Cardiac muscle cell (in vitro differentiated cells and primary cell): ENCODE measurements at places on chromosomes 7 and 10.

DNA sequence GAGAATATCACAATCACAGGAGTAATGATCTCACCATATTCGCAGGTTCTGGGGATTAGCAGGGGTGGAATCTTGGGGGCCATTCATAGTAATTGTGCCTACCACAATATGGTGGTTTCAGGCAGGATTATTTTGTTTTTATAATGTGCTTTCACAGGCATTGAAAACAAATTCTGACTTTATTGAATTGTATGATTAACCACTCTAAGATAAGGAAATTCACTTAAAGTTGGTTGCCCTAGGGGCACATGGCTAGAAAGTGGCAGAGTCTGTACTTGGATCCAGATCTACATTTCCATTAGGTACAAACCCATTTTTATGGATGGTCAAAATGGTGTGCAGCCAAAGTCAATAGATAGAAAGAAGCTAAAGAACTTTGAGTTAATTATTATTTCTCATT is 1.7 kb downstream of the CROT start:
- no peak overlapping the region for H3K4me3 ChIP-seq
- peaks cover 5% of the 10 kb centered on the region for H3K4me1 ChIP-seq
- no peaks in the 10 kb centered on the region for H3K27me3 ChIP-seq
- no peak overlapping the region for H3K27ac ChIP-seq
- DNase-seq = no peak

DNA sequence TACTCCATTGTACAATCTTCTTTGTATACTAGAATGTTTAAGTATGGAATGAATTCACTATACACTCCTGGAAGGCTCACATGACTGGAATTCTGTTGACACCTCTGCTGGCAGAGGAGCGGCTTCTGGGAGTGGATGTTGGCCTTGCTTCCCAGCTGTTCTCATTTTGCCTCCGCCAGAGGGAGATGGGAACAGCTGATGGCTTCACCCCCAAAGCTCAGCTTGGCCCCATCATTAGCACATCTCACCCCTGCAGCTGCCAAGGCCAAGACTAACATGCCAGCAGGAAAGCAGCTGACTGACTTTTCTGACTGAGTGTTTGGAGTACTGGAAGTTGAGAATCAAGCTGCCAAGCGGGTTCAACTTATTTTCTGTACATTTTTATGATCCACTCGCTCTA is 15.1 kb downstream of the ADAM12 start:
- H3K4me3 ChIP-seq = no peak overlapping the region
- H3K27me3 ChIP-seq = no peaks in the 10 kb centered on the region
- no peaks in the 10 kb centered on the region for H3K4me1 ChIP-seq

DNA sequence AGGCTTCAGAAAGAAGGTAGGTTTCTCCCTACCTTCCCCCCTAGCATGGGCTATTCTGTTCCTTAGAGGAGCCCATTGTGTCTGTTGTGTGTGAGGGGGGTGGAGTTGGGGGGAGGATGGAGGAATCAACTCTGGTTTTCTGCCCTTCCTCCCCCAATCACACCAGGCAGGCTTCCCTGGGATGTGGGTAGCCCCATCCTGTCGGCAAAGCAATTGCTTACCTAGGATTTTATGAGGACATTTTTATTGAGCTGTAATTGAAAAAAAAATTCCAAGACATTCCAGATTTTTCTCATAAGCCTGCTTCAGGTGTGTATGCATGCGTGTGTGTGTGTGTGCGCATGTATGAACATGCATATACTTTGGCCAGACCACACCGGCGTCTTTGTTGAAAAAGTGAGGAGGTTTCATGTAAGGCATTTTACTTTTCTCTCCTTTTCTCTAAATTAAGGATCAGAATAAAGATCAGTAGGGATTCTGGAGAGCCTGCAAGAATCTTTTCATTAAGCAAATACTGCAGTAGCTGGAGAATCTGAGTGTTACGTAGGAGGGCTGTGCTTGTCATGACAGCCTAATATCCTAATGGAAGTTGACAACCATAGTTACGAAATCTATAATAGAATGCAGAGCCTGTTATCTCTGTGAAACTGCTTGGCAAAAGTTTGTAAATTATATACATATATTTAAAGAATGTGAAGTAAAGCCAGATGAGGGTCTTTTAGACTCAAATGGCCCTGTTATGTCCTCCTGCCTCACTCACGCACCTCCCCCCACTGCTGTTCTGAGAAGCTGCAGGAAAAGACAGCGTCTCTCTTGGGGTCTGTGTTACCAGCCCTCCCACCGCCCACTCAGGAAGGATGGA is 27.3 kb upstream of the SAMD8 start:
- no peak overlapping the region for H3K27ac ChIP-seq
- peaks cover 7% of the 10 kb centered on the region for H3K4me1 ChIP-seq
- H3K4me3 ChIP-seq = no peak overlapping the region

DNA sequence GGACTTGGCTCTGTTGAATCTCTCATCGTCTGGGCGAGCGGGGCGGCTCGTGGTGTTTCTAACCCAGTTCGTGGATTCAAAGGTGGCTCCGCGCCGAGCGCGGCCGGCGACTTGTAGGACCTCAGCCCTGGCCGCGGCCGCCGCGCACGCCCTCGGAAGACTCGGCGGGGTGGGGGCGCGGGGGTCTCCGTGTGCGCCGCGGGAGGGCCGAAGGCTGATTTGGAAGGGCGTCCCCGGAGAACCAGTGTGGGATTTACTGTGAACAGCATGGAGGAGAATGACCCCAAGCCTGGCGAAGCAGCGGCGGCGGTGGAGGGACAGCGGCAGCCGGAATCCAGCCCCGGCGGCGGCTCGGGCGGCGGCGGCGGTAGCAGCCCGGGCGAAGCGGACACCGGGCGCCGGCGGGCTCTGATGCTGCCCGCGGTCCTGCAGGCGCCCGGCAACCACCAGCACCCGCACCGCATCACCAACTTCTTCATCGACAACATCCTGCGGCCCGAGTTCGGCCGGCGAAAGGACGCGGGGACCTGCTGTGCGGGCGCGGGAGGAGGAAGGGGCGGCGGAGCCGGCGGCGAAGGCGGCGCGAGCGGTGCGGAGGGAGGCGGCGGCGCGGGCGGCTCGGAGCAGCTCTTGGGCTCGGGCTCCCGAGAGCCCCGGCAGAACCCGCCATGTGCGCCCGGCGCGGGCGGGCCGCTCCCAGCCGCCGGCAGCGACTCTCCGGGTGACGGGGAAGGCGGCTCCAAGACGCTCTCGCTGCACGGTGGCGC is at the start of gene EN2:
Gene EN2 (plus strand): TSS at position 19 of the 767 bp plus-strand sequence. CDS start 249 bp downstream, at position 268.
- DNase-seq = peak; percentile 30
- peaks cover 97% of the 10 kb centered on the region for H3K27me3 ChIP-seq
- H3K4me3 ChIP-seq = peak within 1 kb of the TSS; percentile 50

DNA sequence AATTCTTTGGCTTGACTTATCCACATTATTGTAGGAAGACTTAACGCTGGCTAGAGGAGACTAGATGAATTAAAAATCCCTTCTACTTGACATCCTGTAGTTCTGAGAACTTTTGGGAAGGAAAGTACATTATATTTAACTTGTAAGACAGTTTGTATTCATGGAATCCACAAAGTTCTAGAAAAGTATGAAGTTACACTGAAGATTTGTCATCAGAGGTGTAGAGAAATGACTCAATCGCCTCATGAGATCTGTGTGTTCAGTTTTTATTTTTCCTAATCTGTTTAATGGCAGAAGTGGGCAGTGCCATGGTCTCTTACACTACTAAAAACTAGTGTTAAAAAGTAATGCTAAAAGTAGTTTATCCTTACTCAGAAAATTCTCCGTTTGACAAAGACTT is 89.1 kb upstream of the SMIM30 start:
- no peak for DNase-seq
- H3K4me3 ChIP-seq = no peak overlapping the region
- H3K36me3 ChIP-seq = no peaks in the 10 kb centered on the region
- no peaks in the 10 kb centered on the region for H3K4me1 ChIP-seq
- H3K27ac ChIP-seq = no peak overlapping the region
- no peaks in the 10 kb centered on the region for H3K27me3 ChIP-seq

GRCh38 chr10:72379062-72379461 is 24.3 kb upstream of the DNAJB12 start:
- no peaks in the 10 kb centered on the region for H3K36me3 ChIP-seq
- no peaks in the 10 kb centered on the region for H3K4me1 ChIP-seq
- no peaks in the 10 kb centered on the region for H3K27me3 ChIP-seq
- no peak overlapping the region for H3K27ac ChIP-seq
- DNase-seq = no peak
- H3K4me3 ChIP-seq = no peak overlapping the region

GRCh38 chr10:73889014-73889413 is 14.7 kb upstream of the CAMK2G start:
- H3K27ac ChIP-seq = no peak overlapping the region
- DNase-seq = peak; percentile 40
- no peaks in the 10 kb centered on the region for H3K27me3 ChIP-seq
- no peaks in the 10 kb centered on the region for H3K36me3 ChIP-seq
- no peak overlapping the region for H3K4me3 ChIP-seq
- peaks cover 18% of the 10 kb centered on the region for H3K4me1 ChIP-seq

DNA sequence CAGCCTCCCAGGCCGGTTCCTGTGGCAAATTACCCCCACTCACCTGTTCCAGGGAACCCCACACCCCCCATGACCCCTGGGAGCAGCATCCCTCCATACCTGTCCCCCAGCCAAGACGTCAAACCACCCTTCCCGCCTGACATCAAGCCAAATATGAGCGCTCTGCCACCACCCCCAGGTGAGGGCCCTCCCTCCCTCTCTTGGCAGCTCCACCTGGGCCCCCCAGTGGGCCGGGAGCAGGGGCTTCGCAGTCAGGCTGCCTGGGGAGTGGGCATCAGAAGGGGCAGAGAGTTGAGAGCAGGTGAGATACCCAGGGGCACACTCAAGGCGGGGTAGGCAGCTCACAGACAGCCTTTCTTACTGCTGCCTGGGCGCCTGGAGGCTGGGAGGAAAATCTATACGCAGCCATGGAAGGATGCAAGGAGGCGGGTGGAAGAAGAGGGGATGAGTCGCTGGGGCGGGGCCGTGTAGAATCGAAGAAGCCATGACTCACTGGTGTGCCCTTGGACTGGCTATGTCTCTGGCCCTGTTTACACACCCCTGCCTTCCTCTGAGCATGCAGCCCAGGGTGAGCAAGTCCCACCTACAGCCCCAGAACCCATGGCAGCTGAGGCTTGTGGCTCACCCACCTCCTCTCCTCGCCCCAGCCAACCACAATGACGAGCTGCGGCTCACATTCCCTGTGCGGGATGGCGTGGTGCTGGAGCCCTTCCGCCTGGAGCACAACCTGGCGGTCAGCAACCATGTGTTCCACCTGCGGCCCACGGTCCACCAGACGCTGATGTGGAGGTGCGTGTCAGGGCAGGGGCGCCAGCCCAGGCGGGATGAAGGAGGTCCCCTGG is 48.6 kb upstream of the PPIF start:
- H3K36me3 ChIP-seq = peaks cover 76% of the 10 kb centered on the region
- no peak overlapping the region for H3K4me3 ChIP-seq
- peak; percentile 80 for DNase-seq

DNA sequence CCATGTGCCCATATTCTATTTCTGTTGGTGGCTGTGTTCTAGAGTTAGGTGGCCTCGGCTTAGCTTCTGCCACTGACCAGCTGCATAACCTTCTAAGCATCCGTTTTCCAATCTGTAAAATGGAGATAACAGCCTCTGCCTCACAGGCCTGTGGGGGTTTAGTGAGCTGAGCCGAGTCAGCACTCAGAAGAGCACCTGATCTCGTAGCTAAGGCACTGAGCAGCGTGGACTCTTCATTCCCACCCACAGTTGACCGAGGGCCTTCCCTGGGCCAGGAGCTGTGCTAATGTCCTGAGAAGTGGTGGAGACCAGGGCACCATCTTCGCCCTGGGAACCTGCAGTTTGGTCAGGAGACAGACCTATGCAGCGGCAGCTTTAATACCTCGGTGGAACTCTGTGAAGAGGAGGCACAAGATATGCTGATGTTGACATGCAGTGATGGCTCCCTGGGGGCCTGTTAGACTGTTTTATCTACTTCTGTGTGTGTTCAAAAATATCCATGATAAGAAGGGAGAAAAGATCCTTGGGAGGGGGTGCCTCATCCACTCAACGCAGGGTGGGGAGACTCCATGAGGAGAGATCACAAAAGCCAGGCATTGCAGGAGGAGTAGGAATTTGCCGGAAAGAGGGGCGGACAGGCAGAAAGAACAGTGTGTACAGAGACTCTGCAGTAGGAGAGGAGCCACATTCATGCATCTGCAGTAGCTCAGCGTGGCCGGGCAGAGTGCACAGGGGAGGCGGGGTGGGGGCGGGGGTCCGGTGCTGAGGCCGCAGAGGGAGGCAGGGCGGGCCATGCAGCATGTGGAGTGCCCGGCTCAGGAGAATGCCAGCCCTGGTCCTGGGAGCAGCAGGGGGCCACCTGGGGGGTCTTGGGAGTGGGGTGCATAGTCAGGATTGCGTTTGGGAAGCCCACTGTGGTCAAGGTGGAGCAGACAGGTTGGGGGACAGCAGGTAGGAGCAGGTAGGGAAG is 136.8 kb downstream of the C10orf105 start:
- no peak overlapping the region for H3K27ac ChIP-seq
- DNase-seq = no peak
- no peaks in the 10 kb centered on the region for H3K36me3 ChIP-seq
- no peaks in the 10 kb centered on the region for H3K4me1 ChIP-seq
- no peak overlapping the region for H3K4me3 ChIP-seq
- no peaks in the 10 kb centered on the region for H3K27me3 ChIP-seq

DNA sequence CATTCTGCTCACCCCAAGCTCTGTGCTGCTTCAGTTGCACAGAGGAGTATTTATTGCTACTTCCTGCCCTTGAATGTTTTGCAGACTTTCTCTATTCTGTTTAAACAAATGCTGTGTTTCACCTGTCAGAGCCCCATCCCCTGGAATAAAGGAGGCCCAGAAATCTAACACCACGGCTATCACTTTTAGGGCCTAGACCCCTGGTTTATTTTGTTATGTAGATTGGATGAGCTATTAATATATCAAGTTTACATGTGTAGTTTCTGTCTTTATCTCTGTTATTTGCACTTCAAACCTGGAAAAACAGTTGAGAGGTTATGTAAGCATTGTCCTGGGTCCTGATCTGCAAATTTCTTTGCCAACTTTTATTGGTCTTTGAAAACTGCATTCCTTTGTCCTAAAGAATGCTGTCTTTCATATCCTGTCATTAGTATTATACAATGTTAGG is 630.1 kb downstream of the PARD3 start:
- no peaks in the 10 kb centered on the region for H3K27me3 ChIP-seq
- no peaks in the 10 kb centered on the region for H3K36me3 ChIP-seq
- peaks cover 21% of the 10 kb centered on the region for H3K4me1 ChIP-seq
- H3K27ac ChIP-seq = peak overlapping the region; percentile 26

- H3K4me3 ChIP-seq = no peak overlapping the region
- DNase-seq = no peak
- H3K4me1 ChIP-seq = no peaks in the 10 kb centered on the region
- no peaks in the 10 kb centered on the region for H3K36me3 ChIP-seq
- H3K27ac ChIP-seq = no peak overlapping the region
- H3K27me3 ChIP-seq = no peaks in the 10 kb centered on the region
Observed at GRCh38 chr7:113756250-113756649, 162.6 kb downstream of the PPP1R3A start.
